Right ventricle myocardium superior (tissue), 1 donor: ENCODE measurements at places on chromosomes 1 and 21. TPM values are rescaled to one million over a fixed set of nuclear protein-coding genes. Genes with fewer than 3 reads are reported as not detected.

LCE3D gene
- not detected for total RNA-seq

CLCNKB gene
- total RNA-seq = 2.5 TPM

AXDND1 gene
- not detected for total RNA-seq

SAMD11 gene
- 1.5 TPM for total RNA-seq

CELA2A gene
- not detected for total RNA-seq

CGN gene
- total RNA-seq = 0.27 TPM

CFH gene
- 33.6 TPM for total RNA-seq

SLC37A1 gene
- 3.8 TPM for total RNA-seq

NGF gene
- 4.0 TPM for total RNA-seq

LENEP gene
- total RNA-seq = not detected

- DNase-seq = peak; percentile 82
These were observed 78.5 kb downstream of the ARHGEF10L start for GRCh38 chr1:17617787-17618557.

DNA sequence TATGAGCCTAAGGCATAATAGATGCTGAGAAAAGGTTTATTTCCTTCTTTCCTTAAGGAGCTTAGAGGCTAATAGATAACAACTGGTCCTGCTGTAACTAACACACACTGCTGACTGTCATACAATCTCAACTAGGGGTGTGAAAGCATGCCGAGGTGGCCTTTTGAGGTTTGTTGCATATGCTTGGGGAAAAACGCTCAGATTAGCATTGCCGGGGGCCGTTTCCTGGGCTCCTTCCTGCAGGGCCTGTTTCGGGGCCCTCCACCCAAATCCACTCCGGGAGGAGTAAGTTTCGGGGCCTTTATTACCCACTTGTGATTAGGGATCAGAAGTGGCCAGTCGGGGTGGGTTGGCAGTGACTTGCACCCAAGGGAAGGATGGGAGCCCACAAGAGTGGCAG, 27.2 kb upstream of the RCSD1 start:
- DNase-seq = no peak

DNA sequence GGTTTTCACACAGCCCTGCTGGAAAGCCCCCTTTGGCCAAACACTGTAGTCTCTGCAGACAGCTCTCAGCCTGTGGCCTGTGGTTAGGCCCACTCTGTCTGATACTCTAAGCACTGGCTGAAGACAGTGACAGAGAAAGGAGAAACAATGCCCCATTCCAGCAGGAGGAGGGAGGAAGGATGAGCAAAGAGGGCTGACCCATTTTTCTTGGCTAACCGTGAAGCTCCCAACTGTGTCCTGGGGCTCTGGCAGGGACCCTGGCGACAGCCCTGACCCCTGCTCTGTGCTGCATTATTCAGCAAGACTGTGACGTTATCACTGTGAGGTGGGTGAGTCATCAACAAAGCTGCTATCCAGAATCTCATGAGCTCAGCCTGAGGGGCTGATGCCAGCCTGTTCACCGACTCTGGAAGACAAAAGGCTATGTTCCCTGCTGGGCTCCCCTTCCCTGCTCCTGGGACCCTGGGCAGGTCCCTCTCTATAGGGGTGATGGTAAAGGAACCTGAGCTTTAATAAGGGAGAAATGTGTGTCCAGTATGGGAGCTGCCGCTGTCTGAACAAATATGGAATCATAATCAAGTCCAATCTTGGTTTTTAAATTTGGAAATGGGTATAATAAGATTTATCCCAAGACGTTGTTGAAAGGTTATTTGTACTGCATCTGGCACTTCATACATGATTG, 107.0 kb downstream of the RHOU start:
- no peak for DNase-seq

DNA sequence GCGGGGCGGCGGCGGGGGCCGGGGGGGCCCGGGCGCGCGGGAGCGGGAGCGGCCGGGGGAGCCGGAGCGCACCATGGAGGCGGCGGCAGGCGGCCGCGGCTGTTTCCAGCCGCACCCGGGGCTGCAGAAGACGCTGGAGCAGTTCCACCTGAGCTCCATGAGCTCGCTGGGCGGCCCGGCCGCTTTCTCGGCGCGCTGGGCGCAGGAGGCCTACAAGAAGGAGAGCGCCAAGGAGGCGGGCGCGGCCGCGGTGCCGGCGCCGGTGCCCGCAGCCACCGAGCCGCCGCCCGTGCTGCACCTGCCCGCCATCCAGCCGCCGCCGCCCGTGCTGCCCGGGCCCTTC, 546 bp downstream of the SKI start:
- DNase-seq = peak; percentile 58

GRCh38 chr1:204069887-204070286, 3.0 kb upstream of the SOX13 start:
- no peak for DNase-seq

DNA sequence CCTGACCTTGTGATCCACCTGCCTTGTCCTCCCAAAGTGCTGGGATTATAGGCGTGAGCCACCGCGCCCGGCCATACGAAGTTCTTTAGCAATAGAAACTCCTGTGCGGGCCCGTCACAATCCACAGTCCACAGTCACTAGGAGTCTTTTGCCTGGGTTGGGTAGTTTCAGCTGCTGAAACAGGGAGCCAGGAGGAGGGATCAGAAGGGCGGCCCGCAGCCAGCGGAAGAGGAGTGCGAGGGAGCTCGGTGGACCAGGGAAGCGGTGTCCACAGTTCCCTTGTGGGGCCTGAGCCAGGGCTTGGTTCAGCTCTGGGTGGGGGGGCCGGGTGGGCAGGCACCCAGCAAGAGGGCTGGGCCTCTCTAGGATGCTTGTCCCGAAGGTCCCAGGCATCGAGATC, 17.9 kb upstream of the HSPG2 start:
- peak; percentile 89 for DNase-seq

- no peak for DNase-seq
These were observed 44.5 kb downstream of the PGBD5 start for GRCh38 chr1:230381585-230381984.

- no peak for DNase-seq
These were observed 2.1 kb downstream of the MOV10 start for GRCh38 chr1:112676543-112676942.

- no peak for DNase-seq
These were observed 282.4 kb downstream of the TM2D1 start for GRCh38 chr1:61442544-61442943.

DNA sequence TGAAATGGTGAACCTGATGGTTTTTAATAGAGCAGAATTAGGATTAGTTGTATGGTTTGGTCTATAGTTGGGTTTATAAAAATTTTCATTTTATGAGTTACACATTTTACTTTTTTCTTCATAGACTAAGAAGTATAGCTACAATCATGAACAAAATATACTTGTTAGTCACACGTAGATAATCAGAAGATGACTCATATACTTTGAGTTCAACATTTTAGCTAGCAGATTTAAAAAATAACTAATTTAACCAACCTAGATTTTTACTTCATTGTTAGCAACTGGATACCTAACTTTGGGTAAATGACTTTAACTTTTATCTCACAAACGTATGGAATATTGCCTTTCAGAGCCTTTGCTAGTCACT, 27.9 kb downstream of the MORC3 start:
- no peak for DNase-seq

DNA sequence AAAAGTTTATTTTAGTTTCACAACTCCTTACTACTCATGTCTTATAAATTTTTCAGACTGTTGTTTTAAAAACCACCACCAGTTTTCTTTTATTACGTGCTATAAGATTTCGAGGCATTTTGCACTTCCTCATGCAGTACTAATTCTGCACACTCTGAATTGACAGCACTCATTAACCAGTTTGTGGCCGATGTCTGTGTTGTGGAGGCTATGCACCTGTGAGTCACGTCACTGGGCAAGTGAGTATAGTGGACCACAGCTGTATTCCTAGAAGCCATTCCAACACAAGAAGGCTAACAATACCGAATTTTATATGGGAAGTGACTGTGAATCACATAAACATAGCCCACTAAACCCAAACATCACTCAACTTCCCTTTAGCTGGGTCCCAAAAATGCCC, 21.0 kb upstream of the SPATA6 start:
- DNase-seq = no peak

GRCh38 chr1:151790940-151791651, 796 bp upstream of the TDRKH start:
- DNase-seq = peak; percentile 44

DNA sequence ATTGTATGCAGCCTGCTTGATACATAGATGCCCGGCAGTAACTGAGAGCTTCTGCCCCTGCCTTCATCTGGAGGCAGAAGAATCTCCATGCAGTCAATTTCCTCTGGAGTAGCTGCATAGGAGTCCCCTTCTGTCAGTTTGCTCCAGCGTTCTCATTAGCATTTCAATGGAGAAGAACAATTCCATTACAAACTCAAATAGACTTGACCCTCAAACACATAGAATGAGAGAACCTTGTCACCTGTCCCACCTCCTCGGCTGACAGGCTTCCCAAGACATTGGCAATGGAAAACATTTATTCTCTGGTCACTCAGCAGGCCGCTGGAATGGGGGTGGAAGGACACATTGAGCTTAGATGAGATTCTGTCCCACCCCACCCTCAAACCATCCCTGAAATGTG, 45.6 kb upstream of the TMEM51 start:
- no peak for DNase-seq

- DNase-seq = no peak
These were observed 199.3 kb downstream of the DSCAM start for GRCh38 chr21:40647706-40648105.

- no peak for DNase-seq
These were observed 57.8 kb upstream of the ID3 start for GRCh38 chr1:23617084-23617521.

DNA sequence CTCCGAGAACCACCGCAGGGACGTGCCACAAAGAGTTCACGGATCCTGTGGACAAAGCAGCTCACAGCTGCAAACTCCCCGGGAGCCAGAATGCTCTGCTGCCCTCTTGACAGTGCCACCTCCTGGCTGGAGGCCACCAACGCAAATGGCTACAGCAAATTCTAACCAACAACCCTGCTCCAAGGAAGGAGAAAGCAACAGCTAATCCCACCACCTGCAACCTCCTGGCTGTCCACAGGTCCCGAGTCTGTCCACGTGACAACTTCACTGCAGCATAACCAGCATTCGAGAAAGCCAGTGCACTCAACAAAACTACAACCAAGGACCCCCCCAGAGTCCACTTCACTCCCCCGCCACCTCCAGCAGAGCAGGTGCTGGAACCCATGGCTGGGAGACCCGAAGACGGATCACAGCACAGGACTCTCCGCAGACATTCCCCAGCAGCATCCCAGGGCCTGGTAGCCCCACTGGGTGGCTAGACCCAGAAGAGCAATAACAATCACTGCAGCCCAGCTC, 17.3 kb downstream of the POFUT2 start:
- DNase-seq = peak; percentile 31

DNA sequence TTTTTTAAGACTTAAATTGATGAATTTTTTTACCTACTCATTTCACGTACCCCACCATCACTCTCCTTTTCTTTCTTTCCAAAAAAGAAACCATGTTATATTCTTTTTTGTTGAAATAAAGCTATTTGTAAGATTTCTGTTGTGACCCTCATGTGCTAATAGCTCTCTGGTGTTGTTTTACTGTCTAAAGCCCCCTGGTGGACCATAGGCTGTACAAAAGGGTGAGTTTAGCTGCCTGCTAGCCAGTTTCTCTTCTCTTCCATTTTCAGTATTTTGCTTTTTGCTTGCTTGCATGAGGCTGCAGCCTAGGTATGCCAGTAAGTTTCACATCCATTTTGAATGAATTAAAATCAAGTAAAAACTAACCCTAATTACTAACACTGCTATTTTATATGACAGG, 15.6 kb upstream of the VAMP3 start:
- DNase-seq = no peak
